A172 (cell line): ENCODE measurements at places on chromosomes 13 and 19.

DNA sequence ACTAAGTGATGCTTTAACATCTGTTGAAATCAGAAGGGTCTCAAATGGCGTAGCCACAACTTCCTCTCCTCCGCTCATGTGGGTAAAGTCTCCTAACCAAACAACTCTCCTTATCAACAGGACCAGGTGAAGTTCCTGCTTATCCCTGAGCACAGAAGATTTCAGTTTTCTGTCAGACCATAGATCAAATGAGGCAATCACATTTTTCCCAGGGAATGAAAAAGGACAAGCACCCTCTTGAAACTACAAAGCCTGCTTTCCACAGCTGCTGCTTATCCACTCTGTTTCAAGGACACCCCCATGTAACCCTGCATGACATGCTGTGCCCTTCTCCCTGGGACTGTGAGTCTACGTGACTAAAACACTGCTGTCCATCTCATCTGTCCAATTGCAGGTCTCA is 788.3 kb upstream of the SLITRK5 start:
- DNase-seq, result no peak

DNA sequence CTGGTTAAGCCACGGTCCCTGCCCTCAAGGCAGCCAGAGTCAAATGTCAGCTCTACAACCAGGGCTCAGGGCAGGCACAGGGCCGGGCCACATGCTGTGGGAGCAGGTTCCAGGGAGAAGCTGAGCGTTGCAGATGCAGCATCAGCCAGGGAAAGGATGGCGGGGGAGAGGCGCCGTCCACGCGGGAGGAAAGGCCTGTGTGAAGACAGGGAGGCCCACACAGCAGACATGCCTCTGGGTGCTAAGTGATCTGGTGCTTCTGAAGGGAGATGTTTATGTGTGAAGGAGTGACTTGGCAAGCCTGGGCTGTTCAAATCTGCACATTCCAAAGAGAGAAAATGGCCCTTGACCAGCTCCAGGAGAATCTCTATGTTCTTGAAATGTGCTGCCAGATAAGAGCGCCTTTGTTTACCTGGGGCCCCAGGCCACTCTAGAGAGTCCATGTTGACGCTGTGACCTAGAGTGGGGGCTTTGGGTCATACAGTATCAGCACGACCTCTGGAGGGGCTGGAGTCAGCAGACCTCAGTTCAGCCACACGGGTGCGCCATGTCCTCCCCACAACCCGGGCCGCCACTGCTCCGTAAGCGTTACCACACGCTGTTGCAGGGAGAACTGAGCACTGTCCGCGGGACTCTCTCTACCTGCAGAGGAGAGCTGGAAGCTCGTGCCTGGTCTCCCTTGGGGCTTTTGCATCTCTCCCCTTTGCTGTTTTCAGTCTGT is 15.9 kb upstream of the ATF5 start:
- no peak for DNase-seq

- peak; percentile 27 for DNase-seq
Observed at GRCh38 chr13:41411522-41411921, 45.8 kb upstream of the RGCC start.

DNA sequence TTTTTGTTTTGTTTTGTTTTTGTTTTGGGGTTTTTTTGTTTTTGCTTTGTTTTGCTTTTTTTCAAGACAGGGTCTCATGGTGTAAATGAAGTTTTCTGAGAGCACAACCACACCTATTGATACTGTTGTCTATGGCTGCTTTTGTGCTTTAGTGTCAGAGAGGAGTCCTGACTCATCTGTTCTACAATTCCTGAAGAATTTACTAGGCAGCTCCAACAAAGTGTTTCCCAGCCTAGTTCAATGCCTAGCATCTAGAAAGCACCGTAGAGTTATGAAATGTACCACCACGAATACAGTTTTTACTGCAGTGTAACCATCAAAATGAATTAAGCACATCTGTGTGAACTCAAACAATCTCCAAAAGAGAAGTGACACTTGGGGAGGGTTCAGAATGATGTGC is 21.2 kb downstream of the SAFB start:
- no peak for DNase-seq

DNA sequence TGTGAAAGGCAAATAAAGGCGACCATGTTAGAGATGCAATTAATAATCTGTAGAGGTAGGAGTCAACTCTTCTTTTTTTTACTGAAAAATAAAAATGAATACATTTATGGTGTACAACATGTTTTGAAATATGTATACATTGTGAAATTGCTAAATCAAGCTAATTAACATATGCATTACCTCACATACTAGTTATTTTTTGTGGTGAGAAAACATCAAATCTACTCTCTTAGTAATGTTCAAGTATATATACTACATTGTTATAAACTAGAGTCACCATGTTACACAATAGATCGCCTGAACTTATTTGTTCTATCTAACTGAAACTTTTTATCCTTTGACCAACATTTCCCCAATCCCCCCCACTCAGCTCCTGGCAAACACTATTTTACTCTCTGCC is 143.2 kb downstream of the POU4F1 start:
- DNase-seq, result no peak

GRCh38 chr19:41682437-41682836 is 5.6 kb downstream of the CEACAM7 start:
- DNase-seq, result no peak

GRCh38 chr13:67343777-67344176 is 113.6 kb upstream of the PCDH9 start:
- no peak for DNase-seq

GRCh38 chr19:38115271-38115802 is 108.7 kb downstream of the DPF1 start:
- DNase-seq, result no peak

DNA sequence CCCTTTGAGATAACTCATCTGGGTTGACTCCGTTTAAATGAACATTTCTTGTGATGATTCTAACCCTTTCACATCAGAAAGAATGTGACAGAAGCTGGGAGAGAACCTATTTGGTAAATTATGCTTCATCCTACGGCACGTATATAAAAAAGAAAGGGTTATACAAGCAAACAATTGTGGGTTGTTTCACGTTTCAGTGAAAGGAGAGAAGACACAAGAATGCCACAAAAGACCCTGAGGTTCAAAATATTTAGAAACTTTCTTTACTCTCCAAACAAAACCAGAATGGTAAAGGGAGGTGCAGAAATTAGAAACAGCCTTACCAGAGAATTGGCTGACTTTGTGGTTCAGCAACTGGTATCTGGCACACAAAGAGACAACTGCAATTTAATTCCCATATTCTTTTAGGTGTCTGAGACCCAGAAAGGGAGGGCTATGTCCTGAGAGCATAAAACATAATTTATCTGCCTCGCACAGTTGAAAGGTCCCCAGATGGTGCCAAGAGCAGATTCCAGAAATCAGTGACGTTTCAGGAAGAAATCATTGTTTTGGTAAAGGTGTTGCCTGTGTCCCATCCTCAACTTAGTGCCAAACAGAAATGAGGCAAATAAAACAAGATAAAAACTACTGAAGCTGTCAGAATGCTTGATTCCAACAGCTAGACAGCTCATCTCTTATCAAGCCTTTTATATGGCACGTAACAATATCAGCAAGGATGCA is 361.4 kb downstream of the EFNB2 start:
- DNase-seq, result no peak

DNA sequence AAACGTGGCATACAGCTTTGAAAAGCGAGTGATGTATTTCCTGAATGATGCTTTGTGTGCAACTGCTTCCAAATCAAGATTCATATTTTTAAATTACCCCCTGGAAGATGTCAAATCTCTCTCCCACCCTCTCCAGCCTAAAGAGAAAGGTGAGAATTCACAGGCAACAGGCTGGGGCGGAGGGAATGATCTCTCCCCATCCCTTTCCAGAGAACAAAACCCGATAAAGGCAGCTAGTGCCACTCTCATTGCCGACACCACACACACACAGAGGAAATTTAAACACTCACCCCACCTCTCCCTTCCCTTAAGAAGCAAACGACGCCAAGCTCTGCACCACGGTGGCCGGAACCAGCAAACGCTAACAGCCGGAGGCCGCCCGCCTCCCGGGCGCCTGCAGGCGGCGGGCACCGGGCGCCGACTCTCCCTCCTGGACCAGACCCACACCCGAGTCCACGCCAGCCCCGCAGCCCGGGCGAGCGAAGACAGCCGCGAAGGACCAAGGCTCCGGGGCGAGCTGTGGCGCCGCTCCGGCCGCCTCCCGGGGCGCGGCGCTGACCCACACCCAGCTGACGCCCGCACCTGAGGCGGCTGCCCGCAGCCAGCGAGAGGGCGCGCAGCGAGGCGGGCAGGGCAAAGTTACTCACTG is 477 bp downstream of the LNX2 start:
- peak; percentile 4 for DNase-seq

DNA sequence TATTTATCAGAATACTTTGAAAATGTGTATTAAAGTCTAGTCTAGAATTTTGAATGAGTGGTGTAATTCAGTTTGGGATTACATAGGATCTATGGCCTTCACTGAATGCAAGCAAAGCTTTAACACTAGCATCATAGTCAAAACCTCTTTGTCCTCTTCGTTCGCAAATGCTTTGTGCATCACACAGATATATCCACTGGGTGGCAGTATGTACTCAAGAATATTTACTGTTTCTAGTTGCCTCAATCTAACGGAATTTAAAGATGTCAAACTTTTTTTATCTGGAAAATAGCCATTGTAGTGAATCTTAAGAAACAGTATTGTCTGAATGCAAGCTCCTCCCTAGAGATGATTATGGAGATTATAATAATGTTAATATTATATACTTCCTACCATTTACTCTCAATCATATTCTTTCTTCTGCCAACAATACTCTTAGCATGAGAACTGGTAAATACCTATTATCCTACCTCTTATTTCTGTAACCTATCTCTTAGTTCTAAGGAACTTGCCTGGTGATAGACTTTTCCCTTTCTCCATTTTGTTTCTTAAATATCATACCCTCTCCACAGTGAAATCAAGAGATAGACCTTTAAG is 25.8 kb downstream of the LACC1 start:
- DNase-seq, result peak; percentile 64

- DNase-seq, result peak; percentile 86
Observed at GRCh38 chr19:8158411-8159074, 9.2 kb upstream of the FBN3 start.

GRCh38 chr19:23395041-23395721 is at the start of gene ZNF91:
Gene ZNF91 (minus strand): TSS chr19:23395471. CDS start chr19:23395354, 117 bp downstream.
- DNase-seq, result peak; percentile 96
